Ureter (tissue), 1 donor: ENCODE measurements at places on chromosomes 7 and 10. TPM values are rescaled to one million over a fixed set of nuclear protein-coding genes. Genes with fewer than 3 reads are reported as not detected.

DNA sequence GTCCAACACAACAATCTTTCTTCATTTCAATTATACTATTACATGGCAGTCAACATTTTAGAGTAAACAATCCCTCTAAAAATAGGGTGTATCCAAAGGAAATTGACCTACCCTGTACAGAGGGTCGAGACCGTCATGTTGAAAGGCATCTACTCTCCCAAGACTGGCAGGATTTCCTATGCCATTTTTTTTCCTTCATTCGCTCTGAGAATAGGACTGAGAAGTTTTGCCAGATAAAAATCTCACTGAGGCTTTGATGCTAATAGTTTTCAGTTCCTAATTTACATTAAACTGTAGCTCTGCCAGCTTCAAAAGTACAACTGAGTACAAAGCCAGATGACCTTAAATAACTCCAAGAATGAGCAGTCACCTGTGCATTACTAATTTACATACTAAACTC is 84.5 kb upstream of the SEMA3C start:
- DNase-seq = no peak

GRCh38 chr7:147700702-147701101 is 889.9 kb upstream of the C7orf33 start:
- no peak for DNase-seq

The KCNIP2 gene
- total RNA-seq = 5.7 TPM

The SPDYE18 gene
- 1.7 TPM for total RNA-seq

DNA sequence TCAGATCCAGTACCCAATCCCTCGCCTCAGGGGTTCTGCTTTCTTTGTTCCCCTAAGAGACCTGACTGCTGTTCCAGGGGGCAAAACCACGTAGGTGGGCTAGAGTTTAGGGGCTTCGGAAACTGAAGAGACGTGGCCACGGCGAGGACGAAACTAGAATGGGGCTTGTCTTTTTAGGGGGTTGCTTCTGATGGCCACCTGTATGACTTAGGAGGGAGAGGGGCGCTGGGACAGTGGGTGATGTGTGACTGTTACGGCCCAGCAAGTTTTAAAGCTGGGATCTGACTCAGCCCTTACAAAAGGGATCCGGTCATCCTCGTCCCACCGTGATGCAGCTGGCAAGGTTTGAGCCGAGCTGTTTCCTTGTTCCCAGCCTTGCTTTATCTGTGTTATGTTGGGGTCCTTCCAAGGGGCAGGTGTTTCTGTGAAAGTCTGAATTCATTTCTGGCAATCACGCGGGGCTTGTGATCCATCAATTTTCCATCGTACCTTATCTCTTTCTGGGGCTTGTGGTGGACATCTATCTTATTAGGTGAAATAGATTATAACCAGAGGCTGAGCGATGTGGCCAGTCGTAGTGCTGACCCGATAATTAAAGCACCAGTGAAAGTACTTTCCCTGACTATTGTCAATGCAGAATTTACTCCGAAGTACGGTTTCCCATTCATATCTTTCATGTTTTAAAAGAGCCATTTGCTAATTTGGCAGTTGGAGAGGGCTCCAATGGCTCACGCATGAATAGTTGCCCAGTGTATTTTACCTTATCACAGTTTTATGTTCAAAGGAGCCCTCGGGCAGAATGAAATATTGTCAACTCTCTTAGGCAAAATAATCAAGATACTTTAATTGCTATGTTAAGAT is 830 bp downstream of the MET start:
- DNase-seq = no peak

DNA sequence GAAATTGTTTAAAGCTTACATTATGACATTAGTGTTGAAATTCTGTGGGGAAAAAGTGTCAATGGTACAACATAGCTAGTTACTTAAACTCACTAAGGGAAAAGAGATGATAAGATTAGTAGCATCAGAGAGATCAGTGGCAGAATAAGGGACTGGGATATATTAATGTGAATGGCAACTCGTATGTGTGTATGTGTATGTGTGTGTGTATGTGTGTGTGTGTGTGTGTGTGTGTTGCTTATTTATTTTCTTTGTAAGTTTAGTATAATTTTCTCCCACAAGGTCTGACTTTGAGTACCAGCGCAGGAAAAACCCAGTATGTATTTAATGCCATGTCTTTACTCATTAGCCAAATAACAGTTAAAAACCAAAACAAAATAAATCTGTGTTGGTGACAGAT is 256.1 kb downstream of the ARHGAP21 start:
- DNase-seq = no peak
